ENCODE measurements at places on chromosomes 4 and X. TPM values are rescaled to one million over a fixed set of nuclear protein-coding genes. Genes with fewer than 3 reads are reported as not detected.

GRCh38 chr4:13887010-13887409, 259.5 kb upstream of the BOD1L1 start:
- DNase-seq = no peak

The KCNE5 gene
- total RNA-seq = 1.5 TPM

GRCh38 chr4:143338313-143338712, 1.6 kb downstream of the GAB1 start:
- no peak for DNase-seq

- DNase-seq = no peak
Measured at GRCh38 chrX:8049827-8050226, 121.2 kb downstream of the VCX2 start.

GRCh38 chr4:38958453-38959190, 73.6 kb downstream of the TMEM156 start:
- DNase-seq = no peak

The LIMCH1 gene
- total RNA-seq = 93.5 TPM

The GLOD5 gene
- total RNA-seq = not detected

The SLC34A2 gene
- 0.58 TPM for total RNA-seq
